ENCODE measurements at places on chromosomes 11 and 22.

DNA sequence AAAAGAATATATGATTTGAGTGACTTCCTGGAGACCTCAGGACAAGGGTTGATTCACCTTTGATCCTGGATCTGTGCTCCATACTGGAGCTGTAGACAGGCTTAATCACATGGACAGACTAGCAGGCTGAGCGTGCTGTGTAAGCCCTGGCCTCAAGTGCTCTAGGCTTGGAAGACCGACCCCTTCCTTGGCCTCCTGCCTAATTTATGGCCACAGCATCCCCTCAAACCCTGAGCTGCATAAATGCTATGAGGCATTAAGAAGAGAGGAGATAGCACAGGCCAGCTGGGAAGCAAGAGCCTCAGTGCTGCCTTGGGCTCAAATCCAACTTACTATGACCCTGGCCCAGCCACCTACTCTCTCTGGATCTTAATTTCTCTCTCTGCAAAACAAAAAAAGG, 385.1 kb downstream of the BUD13 start:
- H3K27me3 ChIP-seq, result no peaks in the 10 kb centered on the region
- no peaks in the 10 kb centered on the region for H3K36me3 ChIP-seq
- H3K4me3 ChIP-seq, result no peak overlapping the region
- H3K27ac ChIP-seq, result no peak overlapping the region
- H3K4me1 ChIP-seq, result no peaks in the 10 kb centered on the region

GRCh38 chr11:61117168-61117520, 14.9 kb downstream of the CD5 start:
- no peaks in the 10 kb centered on the region for H3K4me1 ChIP-seq
- no peak overlapping the region for H3K4me3 ChIP-seq
- H3K36me3 ChIP-seq, result no peaks in the 10 kb centered on the region
- no peaks in the 10 kb centered on the region for H3K27me3 ChIP-seq
- no peak for DNase-seq

- no peaks in the 10 kb centered on the region for H3K4me1 ChIP-seq
- DNase-seq, result no peak
- no peaks in the 10 kb centered on the region for H3K27me3 ChIP-seq
- no peak overlapping the region for H3K27ac ChIP-seq
- H3K36me3 ChIP-seq, result no peaks in the 10 kb centered on the region
Observed at GRCh38 chr11:93059117-93059957, 89.9 kb downstream of the MTNR1B start.

- H3K4me3 ChIP-seq, result no peak overlapping the region
- peak; percentile 53 for DNase-seq
- no peak overlapping the region for H3K27ac ChIP-seq
- no peaks in the 10 kb centered on the region for H3K36me3 ChIP-seq
- no peaks in the 10 kb centered on the region for H3K27me3 ChIP-seq
Observed at GRCh38 chr22:20249797-20250354, 18.2 kb downstream of the RTN4R start.

DNA sequence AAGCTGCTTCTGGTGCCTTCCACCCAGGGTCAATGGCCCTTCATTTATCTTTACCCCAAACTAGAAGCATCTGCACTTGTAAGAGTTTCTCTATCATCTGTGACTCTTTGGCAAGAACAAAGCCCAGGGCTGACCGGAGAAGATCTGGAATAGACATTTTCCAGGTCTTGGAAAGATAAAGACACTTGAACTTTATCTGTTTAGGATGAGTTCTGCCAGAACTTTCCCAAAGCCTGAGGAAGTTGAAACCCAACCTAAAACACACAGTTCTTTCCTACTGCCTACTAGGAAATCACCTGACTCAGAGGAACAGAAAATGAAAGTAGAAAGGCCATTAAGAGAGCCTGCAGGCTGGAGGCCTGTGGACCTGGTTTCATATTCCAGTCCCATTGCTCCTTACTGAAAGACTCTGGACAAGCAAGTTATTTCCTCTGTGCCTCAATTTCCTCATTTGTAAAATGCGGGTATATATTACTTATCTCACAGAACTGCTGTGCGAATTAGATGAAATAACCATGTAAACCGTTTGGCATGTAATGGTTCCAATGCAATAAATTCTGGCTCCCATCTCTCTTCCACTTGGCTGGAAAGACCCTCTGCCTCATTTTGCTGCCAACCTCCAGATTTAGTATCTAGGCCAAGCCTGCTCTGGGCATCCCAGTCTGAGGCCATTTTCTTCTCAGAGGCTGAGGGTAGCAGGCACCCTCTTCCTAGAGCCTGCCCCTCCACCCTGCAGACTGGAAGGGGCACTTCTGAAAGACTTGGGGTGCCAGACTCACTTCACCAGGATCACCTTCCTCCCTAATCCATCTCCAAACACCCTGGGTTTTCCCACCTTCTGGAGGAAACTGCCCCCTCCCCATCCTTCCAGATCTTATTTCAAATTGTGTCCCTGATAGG, 1.2 kb downstream of the UBE2L6 start:
- no peaks in the 10 kb centered on the region for H3K36me3 ChIP-seq
- peak overlapping the region; percentile 60 for H3K27ac ChIP-seq
- H3K4me3 ChIP-seq, result peak overlapping the region; percentile 71

DNA sequence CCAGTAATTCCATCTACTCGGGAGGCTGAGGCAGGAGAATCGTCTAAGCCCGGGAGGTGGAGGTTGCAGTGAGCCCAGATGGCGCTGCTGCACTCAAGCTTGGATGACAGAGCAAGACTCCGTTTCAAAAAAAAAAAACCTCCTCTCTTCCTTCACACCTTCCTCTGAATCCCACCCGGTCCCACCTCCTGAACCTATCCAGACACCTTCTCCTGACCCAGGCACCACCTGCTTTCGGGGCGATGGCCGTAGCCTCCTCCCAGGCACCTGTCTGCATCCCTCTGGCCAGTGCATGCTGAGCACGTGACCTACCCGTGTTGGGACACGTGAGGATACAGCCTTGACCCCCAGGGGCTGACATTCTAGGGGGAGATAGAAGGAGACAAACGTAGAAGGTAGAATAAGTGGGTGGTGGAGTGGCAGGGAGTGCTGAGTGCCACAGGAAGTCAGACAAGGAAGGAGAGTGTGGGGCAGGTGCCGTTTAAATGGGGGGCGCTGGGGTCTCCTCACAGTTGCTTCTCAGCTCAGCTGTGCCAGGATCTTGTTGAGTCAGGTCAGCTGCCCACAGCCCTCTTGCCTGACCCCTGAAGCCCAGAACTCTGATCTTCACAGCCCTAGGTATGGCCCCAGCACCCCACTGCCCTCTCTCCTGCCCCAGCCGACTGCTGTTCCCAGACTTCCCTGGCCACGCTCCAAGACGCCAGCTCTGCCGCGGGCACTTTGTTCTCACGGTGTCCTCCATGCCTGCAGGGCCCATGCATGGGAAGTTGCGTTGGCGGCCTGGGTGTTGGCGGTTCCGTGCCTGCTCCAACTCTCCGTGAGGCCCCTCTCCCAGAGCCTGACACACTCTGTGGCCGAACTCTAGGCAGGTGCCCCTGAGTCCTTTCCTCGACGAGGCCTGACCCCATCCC, 1.2 kb upstream of the MIOX start:
- H3K27ac ChIP-seq, result no peak overlapping the region
- H3K27me3 ChIP-seq, result peaks cover 19% of the 10 kb centered on the region
- H3K4me3 ChIP-seq, result no peak overlapping the region
- peaks cover 4% of the 10 kb centered on the region for H3K4me1 ChIP-seq
- H3K36me3 ChIP-seq, result no peaks in the 10 kb centered on the region
- DNase-seq, result no peak

DNA sequence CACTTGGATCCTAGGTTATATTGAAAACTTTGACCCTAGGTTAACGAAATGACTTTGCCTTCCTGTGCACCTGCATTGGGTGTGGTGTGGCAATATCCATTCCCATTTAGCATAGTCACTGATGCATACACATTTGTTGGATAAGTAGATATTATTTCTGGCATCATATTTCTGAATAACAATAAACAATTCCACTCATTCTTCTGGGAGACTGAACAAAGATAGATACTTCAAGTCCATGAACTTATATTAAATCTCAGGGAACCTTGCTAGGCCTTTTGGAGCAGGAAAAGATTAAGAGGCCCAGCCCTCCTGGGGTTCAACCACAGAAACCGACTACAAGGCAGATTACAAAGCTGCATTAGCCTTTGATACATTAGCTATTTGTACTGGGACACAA, 118.9 kb downstream of the MSANTD4 start:
- H3K4me3 ChIP-seq, result no peak overlapping the region
- H3K4me1 ChIP-seq, result no peaks in the 10 kb centered on the region
- no peaks in the 10 kb centered on the region for H3K36me3 ChIP-seq
- no peaks in the 10 kb centered on the region for H3K27me3 ChIP-seq
- DNase-seq, result no peak

DNA sequence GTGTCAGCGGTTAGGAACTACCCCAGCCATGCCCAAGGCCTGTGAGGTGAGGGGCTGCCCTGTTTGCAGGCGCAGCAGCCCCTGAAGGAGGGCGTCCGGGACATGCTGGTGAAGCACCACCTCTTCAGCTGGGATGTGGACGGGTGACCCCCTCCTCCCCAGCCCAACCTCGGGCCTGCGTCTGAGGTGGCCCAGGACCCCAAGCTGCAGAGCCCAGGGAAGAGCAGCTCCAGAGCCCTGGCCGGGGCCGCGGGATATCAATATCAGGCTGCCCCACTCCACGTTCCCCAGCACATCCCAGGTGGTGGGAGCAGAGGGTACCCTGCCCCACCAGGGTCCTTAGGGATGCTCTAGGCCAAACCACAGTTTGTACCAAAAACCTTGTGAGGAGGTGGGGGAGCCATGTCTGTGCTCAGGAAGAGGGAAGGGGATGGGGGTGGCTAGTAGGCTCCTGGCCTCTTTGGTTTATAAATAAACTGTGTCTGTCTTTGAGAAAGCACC, 39.3 kb downstream of the SGSM3 start:
- H3K36me3 ChIP-seq, result peaks cover 78% of the 10 kb centered on the region
- H3K4me3 ChIP-seq, result no peak overlapping the region
- H3K27ac ChIP-seq, result no peak overlapping the region
- no peaks in the 10 kb centered on the region for H3K27me3 ChIP-seq
- DNase-seq, result no peak
- no peaks in the 10 kb centered on the region for H3K4me1 ChIP-seq

- peak overlapping the region; percentile 83 for H3K27ac ChIP-seq
- H3K4me3 ChIP-seq, result no peak overlapping the region
- no peaks in the 10 kb centered on the region for H3K27me3 ChIP-seq
- no peak for DNase-seq
- H3K4me1 ChIP-seq, result peaks cover 70% of the 10 kb centered on the region
- H3K36me3 ChIP-seq, result no peaks in the 10 kb centered on the region
Observed at GRCh38 chr11:34349882-34350281, 7.9 kb downstream of the ABTB2 start.

DNA sequence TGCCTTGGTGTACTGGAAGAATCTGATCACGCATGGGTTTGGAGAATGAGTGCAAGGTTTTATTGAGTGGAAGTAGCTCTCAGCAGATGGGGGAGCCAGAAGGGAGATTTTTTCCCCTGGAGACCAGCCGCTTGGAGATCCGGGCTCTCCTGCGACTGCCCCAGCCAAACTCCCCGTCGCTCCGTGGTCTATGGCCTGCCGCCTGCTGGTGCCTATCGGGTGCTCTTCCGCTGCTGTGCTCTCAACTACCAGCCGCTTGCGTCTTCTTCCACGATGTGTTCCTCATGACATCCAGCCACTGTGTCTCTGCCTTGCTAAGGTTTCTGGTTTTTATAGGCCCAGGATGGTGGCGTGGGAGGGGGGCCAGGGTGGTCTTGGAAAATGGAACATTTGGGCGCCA, 145.6 kb upstream of the UBASH3B start:
- H3K4me1 ChIP-seq, result peaks cover 6% of the 10 kb centered on the region
- no peak for DNase-seq
- no peak overlapping the region for H3K27ac ChIP-seq

- H3K4me3 ChIP-seq, result no peak overlapping the region
- DNase-seq, result no peak
- no peaks in the 10 kb centered on the region for H3K27me3 ChIP-seq
- H3K36me3 ChIP-seq, result no peaks in the 10 kb centered on the region
Observed at GRCh38 chr11:19892387-19892786, 179.8 kb downstream of the NAV2 start.

GRCh38 chr11:124493016-124493655, 47.6 kb upstream of the OR8B8 start:
- no peak for DNase-seq
- no peaks in the 10 kb centered on the region for H3K4me1 ChIP-seq
- no peaks in the 10 kb centered on the region for H3K36me3 ChIP-seq
- no peak overlapping the region for H3K4me3 ChIP-seq
- H3K27me3 ChIP-seq, result no peaks in the 10 kb centered on the region

- H3K36me3 ChIP-seq, result no peaks in the 10 kb centered on the region
- H3K27me3 ChIP-seq, result peaks cover 24% of the 10 kb centered on the region
- peaks cover 29% of the 10 kb centered on the region for H3K4me1 ChIP-seq
Observed at GRCh38 chr11:133955945-133956421, 785 bp downstream of the IGSF9B start.

GRCh38 chr11:6695377-6695776, 12.2 kb upstream of the MRPL17 start:
- peak overlapping the region; percentile 62 for H3K27ac ChIP-seq
- H3K36me3 ChIP-seq, result no peaks in the 10 kb centered on the region
- H3K4me3 ChIP-seq, result no peak overlapping the region
- peaks cover 6% of the 10 kb centered on the region for H3K4me1 ChIP-seq

GRCh38 chr11:85772695-85773094, 38.2 kb downstream of the SYTL2 start:
- no peak overlapping the region for H3K4me3 ChIP-seq
- H3K27me3 ChIP-seq, result no peaks in the 10 kb centered on the region
- DNase-seq, result no peak
- no peak overlapping the region for H3K27ac ChIP-seq

DNA sequence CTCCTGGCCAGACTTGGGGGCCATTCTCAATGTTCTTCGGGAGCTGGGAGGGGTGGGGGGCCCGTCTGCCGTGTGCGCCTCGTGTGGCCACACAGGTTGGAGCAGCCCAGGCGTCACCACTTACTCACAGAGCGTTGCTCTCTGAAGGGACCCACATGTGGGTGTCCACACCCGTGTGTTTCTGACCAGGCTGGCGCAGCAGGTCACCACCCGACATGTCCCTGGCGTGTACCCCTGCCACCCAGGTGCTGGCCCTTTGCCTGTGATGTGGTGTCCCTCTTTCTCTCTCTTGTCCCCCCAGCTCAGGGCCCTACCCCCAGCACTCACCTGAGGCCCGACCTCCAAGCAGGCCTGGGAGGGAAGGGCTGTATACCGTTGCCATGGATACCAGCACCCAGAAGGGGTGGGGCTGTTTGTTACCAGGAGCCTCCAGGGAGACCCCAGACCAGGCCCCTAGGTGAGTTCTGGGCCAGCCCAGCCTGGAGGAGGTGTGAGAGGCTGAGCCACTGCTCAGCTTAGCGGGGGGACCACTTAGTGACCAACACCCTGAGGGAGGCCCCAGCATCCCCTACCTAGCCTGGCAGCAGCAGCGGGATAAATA, 1.4 kb downstream of the LMNTD2 start:
- no peak overlapping the region for H3K4me3 ChIP-seq
- no peak for DNase-seq
- peaks cover 15% of the 10 kb centered on the region for H3K4me1 ChIP-seq
- H3K27ac ChIP-seq, result no peak overlapping the region
